SHP77 treated with DMSO at 0.1 percent for 48 hours (cell line): ENCODE measurements at places on chromosomes 13 and 19.

- DNase-seq, result no peak
These were observed 125.0 kb downstream of the STK24 start for GRCh38 chr13:98451676-98452470.

DNA sequence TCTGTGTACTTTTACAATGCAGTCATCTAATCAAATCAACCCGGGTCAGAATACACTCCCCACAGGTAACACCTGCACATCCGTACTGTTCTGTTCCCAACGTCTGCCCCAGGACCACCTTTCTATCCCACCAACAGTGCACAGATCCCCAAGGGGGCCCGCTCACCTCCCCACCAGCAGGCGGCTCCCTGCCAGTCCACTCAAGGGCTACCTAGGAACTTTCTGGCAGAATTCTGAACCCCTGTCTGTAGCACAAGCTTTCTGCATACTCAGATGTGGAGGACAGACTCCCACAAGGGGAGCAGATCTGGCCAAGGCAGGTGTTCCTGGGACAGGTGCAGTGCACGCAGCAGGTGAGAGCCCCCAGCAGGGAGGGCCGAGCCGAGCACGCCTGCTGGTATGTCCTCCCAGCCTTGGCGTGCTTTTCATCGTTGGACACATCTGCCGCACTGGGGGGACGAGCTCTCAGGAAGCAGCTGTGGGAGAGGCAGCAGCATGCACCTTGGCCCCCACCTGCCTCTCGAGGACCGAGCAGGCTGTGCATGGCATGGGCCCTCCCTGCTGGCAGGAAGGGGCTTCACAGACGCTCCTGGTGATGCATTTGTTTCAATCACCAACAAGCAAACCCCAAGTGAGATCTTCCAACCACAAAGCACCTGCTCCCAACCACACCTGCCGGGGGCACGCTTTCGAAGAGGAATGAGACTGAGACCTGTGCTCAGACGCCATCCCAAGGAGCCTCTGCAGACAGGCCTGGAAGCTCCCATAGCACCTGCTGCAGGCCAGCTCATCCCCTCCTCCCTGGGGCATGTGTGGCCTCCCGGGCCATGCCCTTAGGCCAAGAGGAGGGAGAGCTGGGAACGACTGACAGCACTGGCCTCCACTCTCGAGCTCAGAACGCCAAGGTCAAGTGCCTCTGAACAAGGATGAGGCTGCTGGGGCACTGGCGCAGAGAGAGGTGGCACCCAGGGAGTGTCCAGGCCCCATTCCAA lies 35.9 kb downstream of the RAB20 start:
- peak; percentile 94 for DNase-seq

DNA sequence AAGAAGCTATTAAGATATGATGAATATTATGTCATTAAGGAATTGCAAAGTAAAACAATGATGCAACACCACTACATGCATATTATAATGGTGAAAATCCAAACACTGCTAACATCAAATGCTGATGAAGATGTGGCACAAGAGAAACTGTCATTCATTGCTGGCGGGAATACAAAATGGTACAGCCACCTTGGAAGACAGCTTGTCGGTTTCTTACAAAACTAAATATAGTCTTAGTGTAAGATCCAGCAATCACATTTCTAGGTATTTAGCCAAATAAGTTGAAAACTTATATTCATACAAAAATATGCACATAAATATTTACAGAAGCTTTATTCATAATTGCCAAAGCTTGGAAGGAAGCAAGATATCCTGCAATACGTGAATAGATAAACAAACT lies 114.9 kb upstream of the EDNRB start:
- no peak for DNase-seq

DNA sequence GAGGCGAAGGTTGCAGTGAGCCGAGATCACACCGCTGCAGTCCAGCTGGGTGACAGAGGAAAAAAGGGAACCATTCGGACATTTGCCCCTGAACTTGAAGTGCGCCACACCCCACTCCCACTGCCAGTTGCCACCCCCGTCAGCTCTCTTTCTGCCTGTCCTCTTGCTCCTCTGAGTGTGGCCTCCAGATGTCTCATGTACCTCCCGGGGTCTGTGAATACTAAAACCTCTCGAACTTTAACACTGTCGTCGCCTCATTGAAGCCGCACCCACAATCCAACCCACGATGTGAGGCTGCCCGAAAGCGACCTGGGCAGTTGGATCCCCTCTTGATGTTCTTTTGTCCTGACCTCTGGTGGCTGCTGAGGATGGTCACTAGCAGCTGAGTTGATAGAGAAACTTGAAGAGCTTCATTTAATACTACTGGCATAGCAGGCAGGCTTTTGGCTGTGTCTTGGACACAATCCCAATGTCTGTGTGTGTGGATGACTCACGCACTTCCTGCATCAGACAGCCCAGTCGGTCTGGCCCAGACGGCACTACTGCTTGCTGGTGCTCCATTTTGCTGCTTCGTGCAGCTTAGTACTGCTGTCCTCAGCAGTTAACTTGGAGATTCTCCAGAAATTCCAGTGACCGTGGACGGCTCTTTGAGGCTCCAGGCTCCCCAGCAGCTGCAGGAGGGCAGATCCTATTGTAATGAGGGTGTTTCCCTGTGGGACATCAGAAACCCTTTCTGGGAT lies 4.2 kb downstream of the FPR3 start:
- no peak for DNase-seq

DNA sequence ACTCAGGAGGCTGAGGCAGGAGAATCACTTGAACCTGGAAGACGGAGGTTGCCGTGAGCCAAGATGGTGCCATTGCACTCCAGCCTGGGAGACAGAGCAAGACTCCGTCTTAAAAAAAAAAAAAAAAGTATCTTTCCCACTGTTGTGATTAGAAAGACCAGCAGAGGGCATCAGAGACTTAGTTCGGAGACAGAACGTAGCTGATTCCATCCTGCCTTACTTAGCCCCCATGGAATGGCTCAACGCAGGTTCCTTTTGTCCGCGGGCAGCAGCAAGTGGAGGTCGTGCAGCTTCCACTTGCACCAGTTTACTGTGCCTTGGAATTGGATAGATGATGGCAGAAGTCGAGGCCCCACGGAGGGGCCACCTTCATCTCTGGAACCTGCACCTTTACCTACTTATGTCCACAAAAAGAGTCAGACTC lies 8.1 kb downstream of the TIMM29 start:
- peak; percentile 58 for DNase-seq

GRCh38 chr19:50007947-50008346 lies 17.2 kb downstream of the VRK3 start:
- no peak for DNase-seq

- no peak for DNase-seq
These were observed 674 bp downstream of the BRD4 start for GRCh38 chr19:15331419-15332310.

- no peak for DNase-seq
These were observed 5.2 kb downstream of the ZNF577 start for GRCh38 chr19:51882518-51882917.

DNA sequence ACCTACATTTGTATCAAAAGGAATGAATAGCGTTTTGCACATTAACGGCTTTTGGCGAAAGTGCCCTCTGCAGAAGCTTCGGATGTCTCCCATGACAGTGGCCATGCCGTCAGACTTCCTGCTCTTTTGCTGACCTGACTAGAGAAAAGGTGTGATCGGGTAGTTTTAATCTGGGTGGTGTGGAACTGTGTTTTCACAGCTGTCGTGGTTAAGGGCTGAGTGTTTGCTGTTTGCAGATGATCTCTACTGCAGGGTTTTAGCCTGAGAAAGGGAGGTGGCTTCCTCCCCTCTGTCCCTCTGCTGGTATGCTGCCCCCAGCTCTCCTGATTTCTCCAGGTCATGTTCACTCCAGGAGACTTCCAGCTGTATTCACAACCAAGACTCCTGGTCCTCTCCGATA lies 22.4 kb downstream of the ZNF71 start:
- DNase-seq, result no peak

- DNase-seq, result no peak
These were observed 17.3 kb upstream of the ERCC1 start for GRCh38 chr19:45440873-45441654.

DNA sequence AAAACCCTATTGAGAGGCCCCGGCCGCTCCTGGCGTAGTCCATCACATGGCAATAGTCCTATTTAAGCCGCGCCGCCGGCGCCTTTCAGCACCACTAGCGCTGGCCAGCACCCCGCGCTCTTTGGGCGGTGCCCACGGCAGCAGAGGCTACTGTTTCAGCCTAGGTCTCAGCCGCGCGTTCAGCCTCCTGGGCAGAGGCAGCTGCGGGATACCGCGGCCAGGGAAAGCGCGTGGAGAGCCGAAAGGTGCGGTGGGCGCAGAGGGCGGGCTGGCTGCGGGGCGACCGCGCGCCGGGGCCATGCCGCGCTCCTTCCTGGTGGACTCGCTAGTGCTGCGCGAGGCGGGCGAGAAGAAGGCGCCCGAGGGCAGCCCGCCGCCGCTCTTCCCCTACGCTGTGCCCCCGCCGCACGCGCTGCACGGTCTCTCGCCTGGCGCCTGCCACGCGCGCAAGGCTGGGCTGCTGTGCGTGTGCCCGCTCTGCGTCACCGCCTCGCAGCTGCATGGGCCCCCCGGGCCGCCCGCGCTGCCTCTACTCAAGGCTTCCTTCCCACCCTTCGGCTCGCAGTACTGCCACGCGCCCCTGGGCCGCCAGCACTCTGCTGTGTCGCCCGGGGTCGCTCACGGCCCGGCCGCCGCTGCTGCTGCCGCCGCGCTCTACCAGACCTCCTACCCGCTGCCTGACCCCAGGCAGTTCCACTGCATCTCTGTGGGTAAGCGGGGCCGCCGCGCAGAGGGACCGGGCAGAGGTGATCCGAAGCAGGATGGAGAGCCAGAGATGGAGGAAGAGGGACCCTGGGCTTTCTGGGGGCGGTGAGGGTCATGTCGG lies at the start of gene GSX1:
Gene GSX1 (plus strand): TSS at position 91 of the 826 bp plus-strand sequence. CDS start 208 bp downstream, at position 299.
- DNase-seq, result no peak

GRCh38 chr19:2243274-2244124 lies 5.6 kb upstream of the AMH start:
- DNase-seq, result no peak

DNA sequence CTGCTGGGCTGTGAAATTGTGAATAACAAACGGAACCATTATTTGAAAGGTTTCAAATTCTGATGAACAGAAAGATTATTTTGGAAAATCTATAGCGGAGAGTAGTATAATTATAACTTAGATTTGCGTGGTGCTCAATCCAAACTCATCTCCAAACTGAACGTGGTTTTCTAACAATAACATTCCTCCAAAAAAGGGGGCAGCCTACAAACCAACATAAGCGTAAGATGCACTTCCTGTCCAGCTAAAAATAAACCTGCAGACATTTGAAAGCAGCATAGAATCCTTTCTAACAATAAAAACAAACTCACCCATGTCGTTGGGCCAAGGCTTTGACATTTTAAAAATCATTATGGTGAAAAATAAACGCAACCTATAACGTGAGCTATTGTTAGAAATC lies 178.4 kb downstream of the COL4A1 start:
- DNase-seq, result peak; percentile 83

DNA sequence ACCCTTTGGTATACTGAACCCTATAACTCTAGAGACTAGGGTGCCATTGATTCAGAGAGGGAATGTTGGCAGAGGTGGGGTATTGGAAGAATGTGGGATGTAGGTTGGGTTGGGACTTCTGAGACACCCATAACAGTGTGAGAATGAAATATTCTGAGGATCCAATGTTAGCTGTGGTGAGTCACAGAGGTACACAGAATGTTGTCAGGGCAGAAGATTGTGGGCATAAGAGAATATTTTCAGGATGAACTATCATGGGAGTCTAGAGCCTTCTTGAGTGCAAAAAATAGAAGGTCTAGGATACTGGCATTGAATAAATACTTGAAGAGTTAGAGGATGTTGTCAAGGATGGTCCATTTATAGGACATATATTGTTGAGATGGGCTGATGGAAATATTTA lies 9.0 kb downstream of the KLK13 start:
- no peak for DNase-seq

GRCh38 chr13:30142486-30143211 lies 164.7 kb downstream of the KATNAL1 start:
- no peak for DNase-seq

- no peak for DNase-seq
These were observed 36.1 kb downstream of the ZNF787 start for GRCh38 chr19:56084835-56085536.

DNA sequence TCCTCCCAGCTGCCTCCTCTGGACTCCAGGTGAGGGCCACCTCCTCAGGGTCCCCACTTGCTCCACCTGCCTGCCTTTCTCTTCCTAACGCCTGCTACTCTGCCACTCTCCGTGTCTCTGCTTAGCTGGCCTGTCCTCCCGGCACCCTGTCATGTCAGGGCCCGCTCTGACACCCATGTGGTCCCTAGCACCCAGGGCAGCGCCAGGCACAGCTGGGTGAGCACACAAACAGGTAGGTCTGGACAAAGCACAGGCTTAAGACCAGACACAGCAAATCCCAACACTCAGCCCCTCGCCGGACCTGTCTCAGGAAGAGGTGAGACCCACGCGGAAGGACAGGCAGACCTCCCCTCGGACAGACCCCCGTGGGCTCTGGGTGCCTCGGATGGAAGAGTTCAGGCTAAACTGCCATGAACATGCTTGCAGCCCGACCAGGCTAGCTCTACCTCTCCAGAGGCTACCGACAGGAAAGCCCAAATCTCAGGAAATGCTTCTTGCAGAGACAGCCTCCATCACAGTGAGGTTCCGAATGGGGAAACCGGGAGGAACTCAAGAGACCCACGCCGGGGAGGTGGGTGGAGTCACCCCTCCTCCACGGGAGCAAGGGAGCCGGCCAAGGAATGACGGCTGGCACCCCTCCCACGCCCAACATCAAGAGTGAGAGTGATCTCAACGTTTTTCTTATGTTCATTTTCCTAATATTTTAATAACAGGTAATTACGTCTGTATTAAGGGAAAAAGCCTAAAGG lies 12.5 kb downstream of the ZNF787 start:
- DNase-seq, result no peak

- no peak for DNase-seq
These were observed 75.2 kb downstream of the ATP11A start for GRCh38 chr13:112764864-112765561.

- DNase-seq, result no peak
These were observed 4.3 kb downstream of the ERCC1 start for GRCh38 chr19:45419396-45419795.

GRCh38 chr13:97141564-97142005 lies 80.5 kb upstream of the MBNL2 start:
- peak; percentile 93 for DNase-seq

DNA sequence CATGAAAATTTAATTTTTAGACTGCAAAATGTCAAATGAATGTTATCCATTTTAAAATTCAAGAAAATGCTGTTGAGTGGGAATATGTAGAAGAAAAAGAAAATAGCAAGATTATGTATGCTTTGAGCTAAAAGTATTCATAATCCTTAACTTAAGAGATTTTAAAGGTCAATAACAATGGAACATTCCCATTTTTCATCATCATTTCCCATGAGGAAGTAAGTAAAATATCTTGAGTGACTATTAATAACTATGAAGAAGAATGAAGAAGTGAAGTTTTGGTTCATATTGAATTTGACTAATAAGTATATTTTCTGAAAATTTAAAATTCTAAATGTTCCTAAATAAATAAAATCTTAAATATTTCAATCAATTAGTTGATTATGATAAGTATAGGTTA lies 273.4 kb downstream of the DACH1 start:
- no peak for DNase-seq
